Dermis microvascular lymphatic vessel endothelial cell (primary cell): ENCODE measurements at places on chromosomes 1 and 21.

- DNase-seq: no peak
Measured at GRCh38 chr21:42840411-42841155, 38.8 kb downstream of the WDR4 start.

DNA sequence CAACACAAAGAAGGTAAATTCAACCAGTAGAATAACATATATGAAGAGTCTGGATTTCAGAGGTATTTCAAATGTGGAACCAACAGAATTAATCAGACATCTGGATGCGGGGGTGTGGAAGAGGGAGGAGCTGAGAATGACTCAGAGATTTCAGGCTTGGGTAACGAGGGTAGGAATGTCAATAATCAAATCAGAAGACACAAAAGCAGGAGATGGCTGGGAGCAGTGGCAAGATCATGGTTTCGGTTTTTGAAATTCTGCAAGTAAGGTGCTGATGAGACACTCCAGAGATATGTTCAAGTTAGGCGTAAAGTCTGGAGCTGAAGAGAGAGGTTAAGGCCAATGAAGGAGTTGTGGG lies 64.0 kb downstream of the PLPPR5 start:
- no peak for DNase-seq

- peak; percentile 97 for DNase-seq
Measured at GRCh38 chr1:192485692-192486436, 89.7 kb upstream of the RGS1 start.

DNA sequence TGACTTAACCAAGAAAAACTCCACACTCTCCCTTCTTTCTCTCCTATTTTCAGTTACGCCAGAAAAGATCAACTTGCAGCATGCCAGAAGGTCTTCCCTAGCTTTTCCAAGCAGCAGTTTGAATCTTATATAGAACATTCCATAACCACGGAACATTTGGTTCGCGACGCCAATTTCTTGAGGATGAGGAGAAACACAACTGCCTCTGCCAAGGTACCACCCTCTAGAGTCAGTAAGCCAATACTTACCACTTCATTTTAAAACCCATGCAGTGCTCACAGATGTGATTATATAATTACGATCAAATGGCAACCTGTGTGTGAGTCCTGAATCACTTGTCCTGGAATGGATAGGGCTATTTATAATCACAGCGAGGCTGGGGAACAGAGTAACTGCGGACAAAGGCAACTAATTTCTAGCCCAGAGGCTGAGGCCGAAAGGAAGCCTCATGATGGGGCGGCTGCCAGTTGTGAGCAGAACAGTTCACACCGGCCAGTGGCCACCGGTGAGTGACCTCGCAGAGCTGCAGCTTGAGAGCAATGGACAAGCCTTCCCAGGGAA lies 43.2 kb upstream of the BACE2 start:
- no peak for DNase-seq

GRCh38 chr1:183279835-183280234 lies 93.8 kb downstream of the LAMC2 start:
- no peak for DNase-seq

DNA sequence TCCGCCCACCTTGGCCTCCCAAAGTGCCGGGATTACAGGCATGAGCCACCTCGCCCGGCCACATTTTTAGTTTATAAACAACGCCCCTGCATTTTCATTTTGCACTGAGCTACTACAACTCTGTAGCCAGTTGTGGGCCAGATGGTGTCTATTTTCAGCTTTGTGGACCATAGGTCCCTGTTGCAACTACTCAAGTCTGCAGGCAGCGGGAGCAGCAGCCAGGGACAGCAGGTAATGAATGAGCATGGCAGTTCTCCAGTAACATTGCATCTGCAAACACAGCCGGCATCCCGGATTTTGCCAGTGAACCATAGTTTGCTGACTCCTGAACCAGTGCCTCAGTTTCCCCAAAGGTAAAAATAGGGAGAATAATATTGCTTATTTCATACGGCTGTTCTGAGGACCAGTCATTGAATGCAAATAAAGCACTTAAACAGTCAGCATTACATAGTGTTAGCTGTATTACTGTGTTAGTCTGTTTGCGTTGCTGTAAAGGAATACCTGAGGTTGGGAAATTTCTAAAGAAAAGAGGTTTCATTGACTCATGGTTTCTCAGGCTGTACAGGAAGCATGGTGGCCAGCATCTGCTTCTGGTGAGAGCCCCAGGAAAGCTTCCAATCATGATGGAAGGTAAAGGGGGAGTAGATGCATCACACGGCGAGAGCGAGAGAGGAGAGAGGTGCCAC lies 65.5 kb upstream of the SLC45A1 start:
- DNase-seq: no peak

- no peak for DNase-seq
Measured at GRCh38 chr1:179003512-179004066, 22.1 kb upstream of the FAM20B start.

GRCh38 chr21:14076143-14076806 lies 134.5 kb downstream of the LIPI start:
- no peak for DNase-seq

- DNase-seq: peak; percentile 77
Measured at GRCh38 chr1:47725992-47726855, 271.0 kb downstream of the TRABD2B start.

DNA sequence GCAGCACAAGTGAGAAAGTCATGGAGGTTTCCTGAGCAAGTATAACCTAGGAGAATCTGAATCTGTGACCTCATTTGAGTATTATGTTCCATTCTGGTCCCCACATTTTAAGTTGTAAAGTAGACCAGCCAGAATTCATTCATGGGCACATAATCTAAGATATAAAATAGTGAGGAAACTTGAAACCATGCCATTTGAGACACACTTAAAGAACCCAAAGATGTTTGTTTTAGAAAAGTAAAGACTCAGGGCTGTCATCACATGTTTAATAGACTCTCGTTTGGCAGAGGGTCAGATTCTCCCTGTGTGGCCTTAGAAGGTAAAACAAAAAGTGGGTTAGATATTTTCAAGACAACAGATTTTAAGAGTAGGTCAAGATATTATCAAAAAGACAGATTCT lies 6.4 kb downstream of the SZT2 start:
- DNase-seq: no peak

DNA sequence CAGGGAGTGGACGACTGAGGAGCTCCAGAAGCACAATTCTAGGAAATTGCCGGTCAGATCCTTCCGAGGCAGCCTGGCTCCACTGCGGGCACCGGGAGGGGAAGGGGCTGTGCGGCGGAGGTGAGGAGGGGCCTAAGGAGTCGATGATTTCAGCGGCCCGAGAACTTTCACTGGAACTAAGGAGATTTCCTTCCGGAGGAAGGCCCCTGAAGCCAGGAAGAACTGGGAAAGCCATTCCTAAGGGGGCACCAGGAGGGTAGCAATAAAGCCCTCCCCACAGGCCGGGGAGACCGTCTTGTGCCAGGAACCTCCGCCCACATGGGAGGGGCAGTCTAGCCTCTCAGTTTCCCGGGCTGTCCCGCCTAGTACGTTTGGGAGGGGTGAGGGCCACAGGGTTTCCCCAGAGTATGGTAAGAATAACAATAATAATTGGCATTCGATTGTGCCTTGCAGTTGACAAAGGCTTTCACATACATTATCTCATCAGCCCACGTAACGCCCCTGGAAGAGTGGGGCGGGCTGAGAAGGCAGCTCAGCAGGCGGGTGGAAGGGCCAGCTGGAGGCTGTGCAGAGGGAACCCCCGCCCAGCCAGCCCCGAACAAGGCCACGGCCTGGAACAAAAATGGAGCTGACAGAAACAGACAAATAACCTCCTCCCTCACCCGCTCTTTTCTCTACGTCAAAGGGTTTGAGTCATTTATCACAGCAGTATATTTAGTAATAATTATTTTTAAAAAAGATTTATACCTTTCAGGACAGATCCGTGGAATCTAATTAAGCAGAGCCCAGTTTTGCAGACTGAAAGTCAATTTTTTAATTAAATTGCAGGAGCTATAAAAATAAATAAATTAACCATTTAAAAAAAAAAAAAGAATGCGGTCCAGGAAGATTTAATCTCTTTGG lies 19.8 kb downstream of the NPR1 start:
- peak; percentile 84 for DNase-seq

GRCh38 chr1:207742850-207743555 lies 8.9 kb upstream of the CD46 start:
- no peak for DNase-seq

- no peak for DNase-seq
Measured at GRCh38 chr1:94783342-94784189, 36.6 kb upstream of the SLC44A3 start.

DNA sequence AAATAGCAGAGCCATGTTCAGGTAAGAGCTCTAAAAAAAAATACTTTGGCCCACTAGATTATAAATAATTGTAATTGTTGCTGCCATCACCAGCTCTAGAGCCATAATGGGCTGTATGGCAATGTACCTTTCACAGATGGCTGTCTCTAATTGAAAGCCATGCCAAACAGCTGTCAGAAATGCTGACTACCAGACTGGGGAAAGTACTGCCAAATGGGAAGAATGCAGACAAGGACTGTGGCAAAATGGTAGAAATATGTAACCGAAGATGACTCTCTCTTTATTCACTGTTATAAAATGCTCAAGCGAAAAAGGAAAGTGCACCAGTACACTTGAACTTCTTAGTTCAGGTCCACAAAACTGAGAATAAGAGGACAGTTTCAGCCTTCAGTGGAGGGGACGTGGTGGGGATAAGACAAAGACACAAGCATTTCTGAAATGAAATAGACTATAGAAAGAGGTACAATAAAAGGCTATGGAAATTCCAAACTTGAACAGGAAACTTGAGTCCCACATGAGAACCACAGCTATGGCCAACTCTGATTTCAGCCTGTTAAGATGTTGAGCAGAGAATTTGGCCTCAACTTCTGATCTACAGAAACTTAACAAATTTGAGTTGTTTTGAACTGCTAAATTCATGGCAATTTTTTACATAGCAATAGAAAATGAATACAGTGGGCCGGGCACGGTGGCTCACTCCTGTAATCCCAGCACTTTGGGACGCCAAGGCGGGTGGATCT lies 46.5 kb upstream of the LPGAT1 start:
- DNase-seq: no peak

GRCh38 chr1:29753771-29754572 lies 517.6 kb downstream of the PTPRU start:
- no peak for DNase-seq
